Bladder microvascular endothelial cell (primary cell): ENCODE measurements at places on chromosomes 5 and 9. TPM values are rescaled to one million over a fixed set of nuclear protein-coding genes. Genes with fewer than 3 reads are reported as not detected.

The LEAP2 gene
- total RNA-seq = under 0.01 and 0.38 TPM in 2 replicates

The RICTOR gene
- total RNA-seq = 26.9 and 47.7 TPM in 2 replicates

The CDH10 gene
- total RNA-seq = 0.57 TPM in 1 of 2 replicates, not detected in the other

The TMEM174 gene
- total RNA-seq = not detected in 2 replicates

The KCNV2 gene
- total RNA-seq = not detected in 2 replicates

The RGS7BP gene
- 0.65 and 2.8 TPM in 2 replicates for total RNA-seq

The SPAG8 gene
- 0.32 TPM in 1 of 2 replicates, not detected in the other for total RNA-seq

The HACD4 gene
- 0.44 and 1.8 TPM in 2 replicates for total RNA-seq

The SPINK13 gene
- not detected in 2 replicates for total RNA-seq

The CACNA1B gene
- total RNA-seq = under 0.01 and 0.06 TPM in 2 replicates

The C5orf58 gene
- not detected in 2 replicates for total RNA-seq

The CD14 gene
- 3.2 TPM in 1 of 2 replicates, not detected in the other for total RNA-seq

The IRX4 gene
- total RNA-seq = not detected in 2 replicates

The DDX41 gene
- 86.0 and 127 TPM in 2 replicates for total RNA-seq

The PIP5K1B gene
- total RNA-seq = under 0.01 and 0.06 TPM in 2 replicates

The KLHL3 gene
- total RNA-seq = 3.1 and 19.3 TPM in 2 replicates

The NUTM2F gene
- total RNA-seq = not detected in 2 replicates

The GPR150 gene
- total RNA-seq = 0.06 TPM in 1 of 2 replicates, not detected in the other

The CCDC192 gene
- total RNA-seq = not detected in 2 replicates

The NCS1 gene
- 7.8 and 15.5 TPM in 2 replicates for total RNA-seq

The MAN1B1 gene
- total RNA-seq = 58.6 and 66.0 TPM in 2 replicates

The MTRR gene
- total RNA-seq = 12.6 and 32.7 TPM in 2 replicates

The CYFIP2 gene
- total RNA-seq = 9.4 and 30.6 TPM in 2 replicates

The SLC45A2 gene
- total RNA-seq = not detected in 2 replicates

The MARCHF11 gene
- not detected in 2 replicates for total RNA-seq

The RFX3 gene
- 5.5 and 12.3 TPM in 2 replicates for total RNA-seq

The UGT3A1 gene
- not detected in 2 replicates for total RNA-seq

The FGF10 gene
- not detected in 2 replicates for total RNA-seq

The IFNA2 gene
- not detected in 2 replicates for total RNA-seq

The EDIL3 gene
- 0.65 and 1.0 TPM in 2 replicates for total RNA-seq

The SQSTM1 gene
- 356 and 831 TPM in 2 replicates for total RNA-seq

The DIRAS2 gene
- 0.13 TPM in 1 of 2 replicates, not detected in the other for total RNA-seq

The SLCO6A1 gene
- not detected in 2 replicates for total RNA-seq

The SECISBP2 gene
- total RNA-seq = 18.1 and 43.1 TPM in 2 replicates

The PDLIM4 gene
- total RNA-seq = 15.7 and 27.6 TPM in 2 replicates

The DOCK8 gene
- total RNA-seq = 0.81 and 8.6 TPM in 2 replicates

The TLR4 gene
- total RNA-seq = 24.3 and 211 TPM in 2 replicates

The ECSCR gene
- total RNA-seq = 281 and 350 TPM in 2 replicates

The SLC30A5 gene
- total RNA-seq = 29.1 and 60.7 TPM in 2 replicates
